Muscle of arm (tissue), 14 donors: ENCODE measurements at places on chromosomes 12 and 14. TPM values are rescaled to one million over a fixed set of nuclear protein-coding genes. Genes with fewer than 3 reads are reported as not detected.

DNA sequence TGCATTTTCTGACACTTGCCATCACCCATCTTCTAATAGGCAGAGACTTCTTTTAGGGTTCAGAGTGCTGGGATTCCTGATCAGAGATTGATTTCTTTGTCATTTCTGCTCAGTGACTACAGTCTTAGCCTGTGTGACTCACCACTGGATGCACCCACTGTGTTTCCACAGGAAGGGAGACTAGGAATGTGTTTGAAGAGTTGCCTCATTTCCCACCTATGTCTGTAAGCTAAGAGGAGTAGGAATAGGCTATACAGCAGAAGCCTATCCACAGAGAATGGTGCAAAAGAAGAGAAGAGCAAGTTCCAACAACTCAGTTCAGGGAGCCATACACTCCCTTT, 60.2 kb upstream of the ACTN1 start:
- DNase-seq: no peak

- no peak for DNase-seq
Measured at GRCh38 chr14:27127838-27128237, 530.0 kb upstream of the NOVA1 start.

- no peak for DNase-seq
Measured at GRCh38 chr12:30696486-30696885, 817 bp upstream of the IPO8 start.

DNA sequence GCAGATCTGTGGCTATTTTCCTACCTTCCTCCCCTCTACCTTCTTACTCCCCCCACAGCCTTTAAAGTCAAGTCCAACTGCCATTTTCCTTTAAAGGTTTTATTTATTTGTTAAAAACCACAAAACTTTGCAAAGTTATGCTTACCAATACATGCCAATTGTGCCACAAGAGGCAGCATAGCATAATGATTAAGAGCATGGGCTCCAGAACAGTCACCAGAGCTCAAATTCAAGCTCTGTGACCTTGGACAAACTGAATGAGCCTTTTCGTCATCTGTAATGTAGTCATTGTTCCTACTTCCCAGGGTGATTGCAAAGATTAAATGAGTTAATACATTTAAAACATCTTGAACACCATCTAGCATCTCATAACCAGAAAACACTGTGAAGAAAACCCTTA, 13.0 kb upstream of the FMNL3 start:
- no peak for DNase-seq

GRCh38 chr12:68646484-68646883, 35.8 kb downstream of the RAP1B start:
- DNase-seq: no peak

DNA sequence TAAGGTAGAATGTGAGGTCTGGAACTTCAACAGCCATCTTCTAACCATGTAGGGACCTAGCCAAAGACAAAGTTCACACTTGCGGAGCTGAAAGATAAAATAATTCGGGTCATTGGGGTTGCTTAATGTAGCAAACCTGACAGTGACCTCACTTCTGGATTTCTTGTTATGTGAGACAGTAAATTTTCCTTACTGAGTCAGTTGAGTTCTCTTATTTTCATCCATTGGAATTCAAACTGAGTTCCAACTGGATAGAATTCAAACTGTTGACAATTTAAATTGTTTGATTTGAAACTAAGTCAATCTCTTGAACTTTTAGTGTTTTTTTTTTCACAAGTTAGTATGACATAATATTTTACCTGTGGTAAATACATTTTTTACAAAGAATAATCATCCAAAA, 406.5 kb downstream of the ADAMTS20 start:
- no peak for DNase-seq

DNA sequence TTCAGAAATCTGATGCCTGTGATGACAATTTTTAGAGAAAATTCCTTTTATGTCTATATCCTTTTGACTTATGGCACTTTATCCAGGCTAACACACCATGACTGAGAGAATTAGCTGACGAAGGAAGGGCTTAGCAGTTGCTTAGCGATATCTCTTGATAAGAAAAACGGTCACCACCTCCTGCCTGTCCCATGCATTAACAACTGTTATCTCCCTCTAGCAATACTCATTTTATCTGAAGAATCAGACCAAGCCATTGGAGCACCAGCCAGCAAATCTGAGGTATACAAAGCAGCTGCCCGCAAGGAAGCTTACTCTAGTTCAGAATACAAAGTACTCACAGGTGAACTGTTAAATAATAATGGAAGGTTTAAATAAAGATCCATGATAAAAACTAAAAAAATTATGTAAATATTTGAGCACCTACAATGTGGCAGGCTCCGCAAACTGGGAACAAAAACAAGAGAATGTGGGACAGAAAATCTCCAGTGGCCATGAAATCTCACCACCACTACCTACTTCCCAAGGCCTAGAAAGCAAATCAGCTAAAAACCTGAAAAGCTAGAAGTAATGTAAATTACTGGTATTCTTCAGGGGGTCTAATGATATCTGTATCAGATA, 24.3 kb downstream of the PPM1H start:
- DNase-seq: no peak

- DNase-seq: no peak
Measured at GRCh38 chr14:91383439-91383838, 34.2 kb downstream of the CCDC88C start.

DNA sequence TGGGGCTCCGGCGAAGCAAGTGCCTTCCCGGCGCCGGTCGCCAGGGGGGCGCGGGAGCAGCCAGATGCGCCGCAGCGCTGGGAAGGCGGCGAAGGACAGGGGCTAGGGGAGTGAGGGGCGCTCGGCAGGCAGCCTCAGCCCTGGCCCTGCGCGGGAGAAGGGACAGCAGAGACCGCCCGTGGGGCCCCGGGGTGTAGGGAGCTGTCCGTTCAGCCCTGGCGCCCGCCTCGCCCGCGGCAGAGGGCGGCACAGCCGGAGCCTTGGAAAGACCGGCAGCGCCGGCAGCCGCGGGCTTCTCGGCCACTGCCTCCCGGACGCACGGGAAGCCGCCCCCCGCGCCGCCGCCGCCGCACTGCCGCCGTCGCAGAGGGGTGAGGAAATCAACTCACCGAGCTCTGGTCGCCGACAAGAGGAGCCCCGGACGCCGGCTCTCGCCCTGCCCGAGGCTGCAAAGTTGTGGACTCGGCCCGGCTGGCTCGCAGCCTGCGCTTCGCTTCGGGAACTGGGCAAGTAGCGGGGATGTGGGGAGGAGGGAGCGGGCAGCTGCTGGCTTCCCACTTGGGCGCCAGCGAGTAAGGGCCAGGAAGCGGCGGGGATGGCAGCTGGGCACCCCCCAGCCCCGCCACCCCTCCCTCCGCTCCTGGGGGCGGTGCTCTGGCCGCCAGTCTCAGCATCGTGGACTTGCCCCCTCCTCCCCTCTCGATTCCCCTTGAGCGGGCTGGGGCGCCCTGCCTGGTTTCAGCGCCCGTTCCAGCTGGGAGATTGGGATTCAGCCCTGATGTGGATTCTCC, at the start of gene ZDHHC22:
ZDHHC22 (minus strand) TSS at position 578 of the 791 bp plus-strand sequence. CDS start 2,053 bp downstream, outside the sequence.
- no peak for DNase-seq

DNA sequence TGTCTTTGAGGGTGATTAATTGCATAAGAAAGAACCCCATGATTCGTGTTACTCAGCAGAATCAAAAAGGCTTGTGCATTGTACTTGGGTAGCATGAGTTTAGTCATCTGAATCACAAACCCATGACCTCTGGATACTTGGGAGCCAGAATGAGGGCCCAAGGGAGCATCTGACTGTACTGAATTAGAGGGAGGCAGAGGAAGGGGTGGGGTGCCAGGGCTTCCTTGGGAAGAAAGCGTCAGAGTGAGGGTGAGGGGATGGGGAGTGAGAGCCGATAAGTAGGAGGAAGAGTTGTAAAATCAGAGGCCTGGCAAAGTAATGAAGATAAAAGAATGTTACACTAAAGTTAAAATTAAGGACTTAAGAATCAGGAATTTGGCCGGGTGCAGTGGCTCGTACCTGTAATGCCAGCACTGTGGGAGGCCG, 29.8 kb downstream of the GPRC5D start:
- no peak for DNase-seq

DNA sequence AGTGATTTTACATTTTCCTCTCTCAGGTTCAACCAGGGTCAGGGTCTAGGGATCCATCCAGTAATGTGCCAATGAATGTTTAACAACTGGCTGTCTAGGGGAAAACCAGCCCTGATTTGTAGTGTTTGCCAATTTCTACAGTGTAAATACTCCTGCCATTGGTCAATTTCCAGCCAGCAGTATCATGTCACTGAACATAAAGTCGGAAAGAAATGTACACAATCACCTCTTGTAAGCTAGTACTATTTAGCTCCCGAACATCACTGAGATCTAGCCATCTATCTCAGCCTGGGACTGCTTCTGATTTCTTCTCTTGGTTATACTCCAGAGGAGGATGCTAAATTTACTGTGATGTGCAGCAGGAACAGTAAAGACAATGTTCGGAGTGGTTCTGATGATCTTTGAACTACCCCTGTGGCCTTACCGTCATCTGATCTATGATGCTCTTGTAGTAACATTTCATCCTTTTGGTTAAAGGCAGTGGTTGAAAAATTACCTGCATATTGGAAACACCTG, 36.7 kb upstream of the EGLN3 start:
- DNase-seq: no peak

GRCh38 chr12:6279256-6279628, 31.2 kb upstream of the PLEKHG6 start:
- DNase-seq: no peak

- DNase-seq: no peak
Measured at GRCh38 chr12:132006056-132006680, 56.4 kb downstream of the EP400 start.

GRCh38 chr12:107560165-107560898, 125.3 kb upstream of the PWP1 start:
- DNase-seq: no peak

DNA sequence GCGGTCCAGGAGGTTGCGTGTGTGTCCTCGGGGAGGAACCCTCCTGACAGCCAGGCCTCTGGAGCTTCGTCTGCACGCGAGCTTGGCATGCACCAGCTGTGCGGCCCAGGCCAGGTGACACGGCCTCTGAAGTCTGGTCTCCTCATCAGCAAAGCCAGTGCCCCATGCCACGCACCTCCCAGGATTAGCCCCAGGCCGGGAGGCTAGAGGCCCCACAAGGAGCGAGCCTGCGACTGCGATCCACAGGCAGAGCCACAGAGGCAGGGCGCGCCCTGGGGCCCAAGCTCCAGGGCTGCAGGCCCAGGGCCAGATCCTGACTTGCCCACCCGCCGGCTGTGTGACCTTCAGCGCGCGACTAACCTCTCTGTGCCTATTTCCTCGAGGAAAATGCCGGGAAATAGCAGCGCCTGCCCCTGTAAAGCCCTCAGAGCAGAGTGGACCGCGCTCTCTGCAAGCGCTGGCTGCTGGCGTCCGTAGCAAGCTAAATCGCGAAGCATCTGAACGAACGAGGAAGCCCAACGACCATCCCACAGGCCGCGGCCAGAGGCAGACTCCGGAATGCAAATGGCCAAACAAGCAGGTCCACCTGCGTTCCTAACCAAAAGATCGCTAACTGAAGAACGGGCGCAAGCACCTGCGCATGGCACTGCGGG, 492 bp upstream of the BTBD6 start:
- DNase-seq: no peak

DNA sequence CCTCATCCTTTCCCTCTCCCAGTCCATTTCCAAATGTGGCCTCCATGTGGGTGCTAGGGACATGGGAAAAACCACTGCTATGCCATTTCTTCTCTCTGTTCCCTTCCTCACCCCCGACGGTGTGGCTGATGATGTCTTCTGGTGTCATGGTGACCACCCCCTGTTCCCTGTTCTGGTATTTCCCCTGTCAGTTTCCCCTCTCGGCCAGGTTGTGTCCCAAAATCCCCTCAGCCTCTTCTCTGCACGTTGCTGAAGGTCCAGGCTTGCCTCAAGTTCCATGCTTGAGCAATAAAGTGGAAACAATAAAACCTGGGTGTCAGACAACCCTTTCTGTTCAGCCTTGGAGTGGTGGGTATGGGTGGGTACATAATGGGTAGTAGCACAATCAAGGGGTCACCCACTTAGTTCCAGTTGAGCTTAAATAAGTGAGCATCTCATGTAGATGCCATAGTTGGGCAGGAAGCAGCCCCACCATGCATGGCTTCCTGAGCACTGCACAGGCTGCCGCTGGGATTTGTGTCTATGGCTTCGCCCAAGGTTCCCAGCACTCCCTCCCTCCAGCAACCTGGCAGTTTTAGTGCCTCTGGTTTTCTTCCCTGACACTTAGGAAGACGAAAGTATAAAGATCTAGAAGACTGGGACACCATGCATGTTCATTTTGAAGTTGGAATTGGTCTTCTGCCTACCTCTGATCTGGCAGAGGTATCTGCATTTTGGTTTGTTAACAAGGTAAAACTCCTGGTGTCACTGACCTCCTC, 8.7 kb upstream of the ITFG2 start:
- DNase-seq: no peak

GRCh38 chr14:98994561-98994960, 277.4 kb downstream of the BCL11B start:
- DNase-seq: no peak

GDF11 gene
- 12.2 TPM for polyA plus RNA-seq

NTS gene
- polyA plus RNA-seq: 0.88 TPM

GPR65 gene
- polyA plus RNA-seq: 0.53 TPM

FAM90A1 gene
- polyA plus RNA-seq: 2.2 TPM

DPY19L2 gene
- polyA plus RNA-seq: 4.3 TPM

MEG3 gene
- 3,198 TPM for polyA plus RNA-seq

RPS6KL1 gene
- polyA plus RNA-seq: 5.9 TPM

SLC5A8 gene
- polyA plus RNA-seq: 0.14 TPM
